ENCODE measurements at places on chromosomes 2 and 18.

- DNase-seq = no peak
These were observed 7.2 kb upstream of the GPC1 start for GRCh38 chr2:240428245-240428644.

DNA sequence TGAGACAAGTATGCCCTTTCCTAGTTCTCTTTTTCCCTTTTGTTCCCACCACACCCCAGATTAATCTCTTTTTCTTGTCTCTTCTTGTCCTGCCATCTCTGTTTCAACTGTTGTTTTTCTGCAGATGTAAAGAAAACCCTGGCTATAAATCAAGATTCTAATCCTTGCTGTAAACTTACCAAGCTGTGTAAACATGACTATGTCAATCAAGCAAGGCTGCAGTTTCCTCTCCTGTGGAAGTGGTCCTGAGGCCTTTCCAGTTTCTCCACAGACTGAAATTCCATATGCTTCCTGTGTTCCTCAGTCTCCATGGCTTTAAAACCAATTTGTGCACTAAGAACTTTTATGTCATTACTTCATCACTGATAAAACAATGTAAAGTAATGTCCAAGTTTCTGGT, 288.8 kb upstream of the PIK3C3 start:
- no peak for DNase-seq

GRCh38 chr2:23599667-23600066, 214.7 kb downstream of the KLHL29 start:
- no peak for DNase-seq

- DNase-seq = no peak
These were observed 306.7 kb downstream of the SETBP1 start for GRCh38 chr18:44987371-44987770.

- DNase-seq = peak; percentile 53
These were observed 20.7 kb upstream of the DNAH6 start for GRCh38 chr2:84495539-84496146.

- DNase-seq = no peak
These were observed 251.5 kb upstream of the NXPH2 start for GRCh38 chr2:139031722-139032121.

DNA sequence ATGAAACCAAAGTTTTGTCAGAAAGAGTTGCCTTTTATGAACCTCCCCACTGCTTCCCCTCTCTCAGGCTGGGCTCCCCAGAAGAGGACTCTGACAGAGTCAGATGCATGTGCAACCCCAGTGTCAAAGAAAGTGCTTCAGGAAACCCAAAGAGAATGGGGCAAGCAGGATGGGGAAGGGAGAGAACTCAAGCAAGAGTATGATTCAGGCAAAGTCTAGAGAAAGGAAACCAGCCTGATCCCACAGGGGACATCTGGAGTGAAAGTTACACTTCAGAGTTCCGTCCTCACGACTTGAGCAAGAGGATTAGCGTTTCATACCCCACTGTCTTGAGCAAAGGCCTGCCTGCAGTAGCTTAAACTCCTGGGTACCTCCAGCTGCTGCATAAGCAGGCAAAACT, 51.8 kb upstream of the EPC2 start:
- no peak for DNase-seq

DNA sequence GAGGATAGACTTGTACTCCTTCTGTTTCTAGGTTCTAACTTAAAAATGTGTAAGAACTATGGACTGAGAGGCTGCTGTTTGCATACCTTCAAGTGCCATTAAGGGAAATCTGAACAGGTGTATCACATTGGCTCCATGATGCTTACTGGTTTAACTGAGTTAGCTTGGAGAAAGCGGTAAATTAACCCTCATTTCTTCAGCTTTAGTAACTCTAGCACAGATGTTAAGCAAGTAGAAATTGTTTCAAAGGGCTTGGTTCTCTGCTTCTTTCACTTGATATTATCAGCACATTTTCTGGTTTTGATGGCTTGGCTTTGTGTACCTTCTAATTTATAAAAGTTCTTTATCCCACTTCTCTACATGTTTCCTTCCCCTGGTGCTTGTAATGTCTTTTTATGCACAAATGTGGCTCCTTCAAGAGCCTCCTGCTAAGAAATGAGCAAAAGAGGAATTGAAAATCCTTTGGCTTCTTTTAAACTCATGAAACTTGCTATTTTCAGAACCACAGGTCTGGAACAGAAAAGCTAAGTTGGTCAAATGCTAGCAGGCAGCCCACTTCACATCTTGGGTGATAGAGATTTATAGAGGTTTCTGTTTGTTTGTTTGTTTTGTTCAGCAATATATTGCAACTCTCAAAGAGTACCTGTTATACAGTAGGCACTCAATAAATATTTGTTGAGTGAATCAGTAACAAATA, 249.9 kb upstream of the THUMPD2 start:
- DNase-seq = no peak

DNA sequence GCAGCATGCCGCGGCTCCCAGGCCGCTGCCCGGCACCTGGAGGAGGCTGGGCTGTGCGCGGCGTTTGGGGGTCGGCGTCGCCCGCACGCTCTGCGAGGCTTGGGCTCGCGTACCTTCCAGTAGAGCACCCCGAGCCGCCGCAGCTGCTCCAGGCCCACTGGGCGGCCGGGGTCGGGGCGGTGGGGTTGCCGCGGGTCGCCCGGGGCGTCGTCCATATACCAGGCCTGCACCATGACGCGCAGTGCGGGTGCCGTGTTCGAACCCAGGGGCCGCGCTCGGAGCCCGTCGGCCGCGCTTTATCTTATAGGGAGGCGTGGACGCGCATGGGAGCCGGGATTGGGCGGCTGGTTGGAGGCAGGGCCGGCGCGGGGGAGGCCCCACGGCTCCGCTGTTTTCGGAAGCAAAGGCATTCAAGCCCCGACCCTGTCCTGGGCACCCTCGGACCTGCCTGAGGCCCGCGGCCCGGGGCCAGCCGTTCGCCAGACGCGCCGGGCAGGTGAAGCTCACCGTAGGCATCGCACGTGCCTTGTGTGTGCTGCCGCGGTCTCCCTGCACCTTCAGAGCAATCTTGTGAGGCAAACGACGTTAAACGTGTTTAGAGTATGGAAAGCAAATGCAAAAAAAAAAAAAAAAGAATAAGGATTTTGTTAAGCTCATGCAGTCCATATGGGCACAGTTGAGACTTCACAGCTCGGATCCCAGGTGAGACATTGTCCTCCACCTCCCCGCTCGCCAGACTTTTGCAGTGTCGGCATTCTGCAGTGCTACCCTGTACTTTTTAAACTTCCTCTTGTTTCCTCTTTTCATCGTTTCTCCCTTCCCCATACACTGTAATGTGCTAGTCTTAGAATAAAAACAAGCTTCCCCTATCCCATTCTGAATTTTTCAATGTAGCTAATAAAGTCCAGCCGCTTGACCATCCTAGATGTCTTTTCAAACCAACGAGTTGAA, at the start of gene ADI1:
ADI1 (minus strand) TSS at position 277 of the 951 bp plus-strand sequence; CDS start at position 233, 44 bp downstream.
- DNase-seq = peak; percentile 41

DNA sequence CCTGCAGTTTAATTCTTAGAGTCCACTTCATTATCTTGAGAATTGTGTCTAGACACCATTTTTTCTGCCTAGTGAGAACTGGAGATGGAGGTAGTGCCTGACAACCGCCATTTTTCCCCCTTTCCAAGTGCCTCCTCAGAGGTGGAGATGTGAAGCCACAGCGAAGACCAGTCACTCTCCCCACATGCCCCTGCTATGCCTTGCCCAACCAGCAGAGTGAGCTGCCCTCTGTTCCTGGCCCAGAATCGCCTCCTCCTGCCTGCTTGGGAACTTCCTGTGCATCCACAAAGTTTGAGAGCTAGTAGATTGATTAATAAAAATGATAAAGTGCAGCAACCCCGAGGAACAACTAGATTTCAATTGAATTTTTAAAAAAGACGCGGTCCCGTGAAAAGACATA, 123.3 kb downstream of the CLIP4 start:
- DNase-seq = no peak

DNA sequence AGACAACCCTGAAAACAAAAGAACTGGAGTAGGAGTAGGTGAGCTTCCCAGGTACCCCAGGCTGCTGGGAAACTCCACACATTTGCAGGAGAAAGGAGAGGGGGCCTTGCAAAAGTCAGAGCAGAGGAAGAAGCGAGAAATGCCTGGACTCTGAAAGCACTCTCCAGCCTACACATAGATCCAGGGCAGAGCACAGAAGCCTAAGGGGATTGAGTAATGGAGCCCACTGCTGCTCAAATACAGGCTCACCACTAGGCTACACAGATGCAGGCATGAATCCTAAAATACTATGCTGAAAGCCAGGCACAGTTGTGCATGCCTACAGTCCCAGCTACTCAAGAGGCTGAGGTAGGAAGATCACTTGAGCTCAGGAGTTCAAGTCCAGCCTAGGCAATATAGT, 33.4 kb downstream of the OSBPL1A start:
- no peak for DNase-seq

DNA sequence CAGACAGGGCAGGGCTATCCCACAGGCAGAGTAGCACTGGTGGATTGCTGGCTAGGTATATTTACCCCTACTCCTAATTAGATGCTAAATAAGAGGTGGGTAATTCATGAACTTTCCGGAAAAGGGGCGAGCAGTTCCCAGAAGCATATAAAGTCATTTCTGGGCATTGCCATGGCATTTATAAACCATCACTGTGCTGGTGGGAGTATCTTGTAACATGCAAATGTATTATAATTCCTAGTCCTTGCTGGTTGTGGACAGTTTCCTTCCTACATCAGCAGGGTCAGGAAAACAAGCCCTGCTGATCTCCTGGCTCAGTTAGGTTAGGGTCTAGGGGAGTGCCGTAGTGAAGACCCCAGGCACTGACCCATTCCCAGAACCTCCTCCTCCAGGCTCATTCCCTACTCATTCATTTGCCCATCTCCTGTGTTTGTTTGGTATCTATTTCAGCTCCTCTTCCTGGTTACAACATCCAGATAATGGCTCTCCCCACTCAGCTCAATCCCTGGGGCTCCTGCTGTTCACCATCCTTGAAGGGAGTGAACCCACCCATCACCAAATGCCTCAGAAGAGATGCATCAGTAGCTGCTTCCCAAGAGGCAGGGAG, 282.7 kb downstream of the SRBD1 start:
- DNase-seq = no peak

DNA sequence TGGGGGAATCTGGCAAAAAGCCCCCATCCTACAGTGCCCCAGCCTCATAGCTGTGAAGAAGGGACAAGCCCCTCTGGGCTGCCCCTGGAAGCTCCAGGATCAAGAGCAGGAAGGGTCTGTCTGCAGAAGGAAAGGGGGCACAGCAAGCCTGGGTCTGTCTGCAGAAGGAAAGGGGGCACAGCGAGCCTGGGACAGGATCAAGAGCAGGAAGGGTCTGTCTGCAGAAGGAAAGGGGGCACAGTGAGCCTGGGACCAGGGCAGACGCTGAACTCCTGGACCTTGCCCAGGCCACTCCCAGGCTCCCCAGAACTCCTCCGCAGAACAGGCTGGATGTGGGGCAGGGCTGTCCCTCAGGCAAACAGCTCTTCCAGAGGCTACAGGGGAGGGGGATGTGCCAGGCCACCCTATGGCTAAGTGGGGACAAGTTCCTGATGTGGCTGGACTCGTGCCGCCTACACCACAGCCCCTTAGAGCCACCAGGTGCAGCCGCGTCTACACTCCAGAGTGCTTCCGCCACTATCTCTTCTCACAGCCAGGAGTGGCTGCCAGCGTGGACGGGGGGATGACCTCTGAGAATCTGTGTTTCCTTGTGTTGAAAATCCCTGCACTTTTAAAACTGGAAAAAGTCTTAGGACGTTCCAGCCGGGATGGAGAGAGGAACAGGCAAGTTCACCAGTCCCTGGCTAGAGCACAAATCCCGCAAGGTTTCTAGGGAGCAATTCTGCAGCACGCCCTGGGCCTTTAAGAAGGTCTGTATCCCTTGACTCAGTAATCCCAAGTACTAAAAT, 20.8 kb downstream of the KIF1A start:
- no peak for DNase-seq

GRCh38 chr2:43105586-43106558, 120.5 kb downstream of the ZFP36L2 start:
- DNase-seq = no peak

DNA sequence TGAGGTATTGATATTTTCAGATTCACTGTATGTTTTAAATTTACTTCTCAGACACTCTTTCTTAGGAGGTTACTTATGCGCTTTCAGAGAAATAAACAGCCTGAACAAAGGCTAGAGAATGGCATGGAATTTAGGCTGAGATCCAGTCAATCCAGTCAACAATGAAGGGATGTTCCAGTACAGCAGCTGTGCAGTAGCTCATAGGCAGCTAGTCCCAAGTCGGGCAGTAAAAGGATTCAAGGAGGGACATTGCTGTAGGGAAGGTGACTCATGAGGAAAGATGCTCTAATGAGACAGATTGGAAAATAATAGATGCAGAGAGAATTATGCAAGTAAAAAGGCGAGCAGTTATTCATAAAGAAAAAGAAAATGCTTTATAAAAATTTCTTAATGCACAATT, 397.9 kb upstream of the RGPD4 start:
- no peak for DNase-seq

DNA sequence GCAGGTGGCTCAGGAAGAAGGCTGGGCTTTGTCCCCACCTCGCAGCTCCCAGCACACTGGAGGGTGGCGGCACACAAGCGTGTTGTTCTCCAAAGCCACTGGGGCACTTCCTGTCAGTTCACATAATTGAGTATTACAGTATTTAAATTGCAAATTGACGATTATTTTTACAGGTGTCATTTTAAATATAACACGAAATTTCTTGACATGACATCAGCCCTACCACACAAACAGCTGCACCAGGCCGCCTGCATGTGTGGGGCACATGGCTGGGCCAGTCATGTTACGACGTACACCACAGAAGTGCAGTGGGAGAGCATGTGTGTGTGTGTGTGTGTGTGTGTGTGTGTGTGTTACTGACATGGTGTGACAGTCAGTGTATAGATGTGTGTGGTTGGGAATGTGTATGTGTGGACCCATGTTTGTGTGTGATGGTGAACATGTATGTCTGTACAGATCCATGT, 155.6 kb downstream of the TTC32 start:
- DNase-seq = no peak

- no peak for DNase-seq
These were observed 906 bp downstream of the IKZF2 start for GRCh38 chr2:213150315-213151097.

- DNase-seq = no peak
These were observed 196.7 kb upstream of the SIX2 start for GRCh38 chr2:45205985-45206384.

GRCh38 chr2:48474574-48475298, 55.2 kb upstream of the STON1 start:
- DNase-seq = no peak

DNA sequence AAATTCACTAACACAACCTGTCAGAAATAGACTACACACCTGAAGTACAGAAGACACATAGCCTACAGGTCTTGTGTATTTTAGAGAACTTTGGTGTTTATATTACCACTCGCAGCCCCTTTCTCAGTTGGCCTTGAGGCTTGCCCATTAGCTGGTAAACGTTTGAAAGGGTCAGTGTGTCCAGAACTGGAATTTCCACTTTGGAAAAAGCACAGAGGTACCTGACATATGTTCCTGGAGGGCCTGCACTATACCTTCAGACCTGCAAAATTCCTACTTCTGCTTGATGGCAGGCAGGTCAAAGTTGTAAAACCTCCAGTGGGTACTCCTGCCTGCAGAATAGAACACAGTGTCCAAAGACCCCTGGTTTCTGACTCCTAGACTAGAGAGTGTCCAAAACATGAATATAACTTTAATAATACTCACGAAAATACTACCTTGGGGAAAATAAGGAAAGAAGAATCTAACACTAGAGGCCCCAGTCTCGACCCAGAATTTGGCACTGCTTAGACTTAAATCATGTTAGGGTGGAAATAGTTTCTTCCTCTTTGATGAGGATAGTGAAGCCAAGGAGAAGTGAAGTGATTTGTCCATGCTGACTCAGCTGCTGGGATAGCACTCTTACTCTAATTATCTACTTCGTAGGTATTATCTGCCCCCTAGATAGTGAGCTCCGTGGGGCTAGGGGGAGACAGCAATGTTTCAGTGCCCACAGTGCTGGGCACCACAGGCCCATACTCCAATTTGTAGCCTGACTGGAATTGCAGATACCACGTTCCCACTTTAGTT, 2.8 kb downstream of the KCTD1 start:
- DNase-seq = no peak

Data from HS-5 (cell line).